Activated naive CD4-positive, alpha-beta T cell (primary cell): ENCODE measurements at places on chromosomes 2 and 18.

GRCh38 chr2:63764630-63765029 lies 77.1 kb upstream of the UGP2 start:
- no peak for DNase-seq

- no peak for DNase-seq
Measured at GRCh38 chr2:238513346-238513745, 86.6 kb downstream of the ASB1 start.

DNA sequence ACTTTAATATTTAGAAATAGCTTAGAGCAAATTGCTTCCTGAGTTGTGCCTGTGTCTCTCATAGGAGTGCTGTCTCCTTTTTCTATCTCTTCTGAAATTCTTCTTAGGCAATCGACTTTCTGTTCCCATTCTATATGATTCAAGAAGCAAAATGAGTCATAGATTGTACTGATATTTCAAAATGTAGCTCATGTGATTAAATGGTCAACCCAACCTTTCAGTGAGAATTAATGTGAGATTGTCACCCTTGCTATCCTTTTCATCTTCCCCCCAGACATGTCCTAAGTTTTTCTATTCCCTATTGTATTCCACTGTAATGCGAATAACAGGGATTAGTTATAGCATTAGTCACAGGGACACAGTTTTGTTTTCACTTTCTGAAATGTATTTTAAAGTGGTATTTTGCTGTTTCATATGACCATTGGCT lies 413.6 kb downstream of the THSD7B start:
- DNase-seq: no peak

DNA sequence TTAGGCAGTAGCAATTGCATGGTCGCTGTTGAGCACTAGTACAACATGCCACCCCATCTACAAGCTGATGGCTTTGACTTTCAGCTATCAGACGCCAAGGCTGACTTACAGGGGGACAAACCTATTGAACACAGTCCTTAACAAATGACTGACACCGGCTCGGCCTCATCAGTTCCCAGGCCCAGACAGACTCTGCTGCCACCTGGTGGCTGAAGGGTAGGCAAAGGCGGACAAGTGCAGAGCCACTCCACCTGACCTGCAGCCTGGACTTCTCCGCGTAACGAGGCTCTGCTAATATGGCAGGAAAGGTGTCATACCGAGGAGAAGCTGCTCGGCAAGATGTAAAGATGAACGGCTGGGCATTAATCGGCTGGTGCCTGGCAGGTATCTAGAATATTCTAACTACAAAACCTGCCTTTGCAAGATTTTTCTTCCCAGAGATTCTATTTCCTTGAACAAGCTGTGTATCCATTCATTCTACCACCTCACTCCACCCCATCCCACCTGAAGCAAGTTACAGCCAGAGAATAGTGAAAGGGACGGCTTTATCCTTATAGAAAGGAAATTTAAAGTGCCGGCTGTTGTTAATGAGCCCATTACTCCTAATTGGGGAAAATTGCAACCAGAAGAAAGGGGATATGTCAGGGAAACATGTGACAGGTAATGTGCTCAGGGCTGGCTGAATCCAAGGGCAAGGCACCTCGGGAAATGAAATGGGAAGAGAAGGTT lies 67.4 kb downstream of the STEAP3 start:
- DNase-seq: peak; percentile 21

DNA sequence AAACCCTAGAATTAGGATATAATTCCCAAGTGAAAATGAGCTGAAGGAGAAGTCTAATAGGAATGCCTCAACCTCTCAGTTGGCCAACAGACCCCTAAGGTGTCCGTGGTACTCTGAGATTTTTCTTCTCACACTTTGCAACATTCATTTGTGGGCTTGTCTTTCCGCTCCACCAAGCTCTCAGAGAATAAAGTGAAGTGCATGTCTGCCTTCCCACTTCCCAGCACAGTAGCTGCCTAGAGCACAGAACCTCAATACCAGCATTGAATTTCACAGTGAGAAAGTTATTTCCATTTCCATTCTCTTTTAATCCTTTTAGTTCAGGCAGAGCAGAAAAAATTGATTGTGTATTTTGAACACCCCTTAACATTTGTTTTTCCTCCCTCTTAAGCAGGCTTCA lies 451.8 kb downstream of the TGIF1 start:
- no peak for DNase-seq

GRCh38 chr2:57849843-57850242 lies 196.8 kb upstream of the VRK2 start:
- no peak for DNase-seq

DNA sequence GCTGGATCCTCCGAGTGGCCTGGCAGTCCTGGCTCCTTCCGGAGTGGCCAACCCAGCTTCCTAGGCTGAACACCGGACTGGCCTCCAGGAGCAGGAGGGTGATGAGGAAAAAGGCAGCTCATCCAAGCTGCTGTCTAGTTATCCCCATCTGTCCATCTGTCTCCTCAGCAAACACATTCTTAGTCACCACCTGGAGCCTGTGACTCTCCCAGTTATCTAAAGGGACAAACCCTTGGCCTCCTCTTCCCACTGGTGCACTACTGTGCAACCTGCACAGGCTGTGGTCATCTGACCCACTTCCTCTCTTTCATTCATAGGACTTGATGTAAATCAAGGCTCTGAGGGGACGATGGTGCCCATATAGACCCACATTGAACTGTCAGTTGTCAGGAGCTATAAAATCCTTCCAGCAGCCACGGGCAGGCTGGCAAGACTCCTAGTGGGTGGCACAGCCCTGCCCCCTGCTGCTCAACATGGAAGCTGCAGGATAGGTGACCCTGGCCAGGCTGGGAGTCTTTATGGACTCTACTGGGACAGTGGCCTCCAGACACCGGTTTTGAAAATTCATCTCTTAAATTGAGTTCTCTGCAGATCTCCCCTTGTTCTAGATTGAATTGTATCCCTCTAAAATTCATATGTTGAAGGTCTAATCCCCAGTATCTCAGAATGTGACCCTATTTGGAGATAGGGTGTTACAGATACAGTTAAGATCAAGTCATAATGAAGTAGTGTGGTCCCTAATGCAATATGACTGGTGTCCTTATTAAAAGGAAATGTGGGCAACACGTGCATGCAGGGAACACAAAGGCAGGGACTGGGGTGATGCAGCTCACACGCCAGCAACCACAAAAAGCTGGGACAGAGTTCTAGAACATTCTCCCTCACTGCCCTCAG lies 29.3 kb upstream of the DUSP2 start:
- peak; percentile 70 for DNase-seq

GRCh38 chr2:129354631-129355030 lies 624.8 kb upstream of the RAB6C start:
- DNase-seq: no peak

- no peak for DNase-seq
Measured at GRCh38 chr2:74103763-74104162, 43.9 kb downstream of the BOLA3 start.

DNA sequence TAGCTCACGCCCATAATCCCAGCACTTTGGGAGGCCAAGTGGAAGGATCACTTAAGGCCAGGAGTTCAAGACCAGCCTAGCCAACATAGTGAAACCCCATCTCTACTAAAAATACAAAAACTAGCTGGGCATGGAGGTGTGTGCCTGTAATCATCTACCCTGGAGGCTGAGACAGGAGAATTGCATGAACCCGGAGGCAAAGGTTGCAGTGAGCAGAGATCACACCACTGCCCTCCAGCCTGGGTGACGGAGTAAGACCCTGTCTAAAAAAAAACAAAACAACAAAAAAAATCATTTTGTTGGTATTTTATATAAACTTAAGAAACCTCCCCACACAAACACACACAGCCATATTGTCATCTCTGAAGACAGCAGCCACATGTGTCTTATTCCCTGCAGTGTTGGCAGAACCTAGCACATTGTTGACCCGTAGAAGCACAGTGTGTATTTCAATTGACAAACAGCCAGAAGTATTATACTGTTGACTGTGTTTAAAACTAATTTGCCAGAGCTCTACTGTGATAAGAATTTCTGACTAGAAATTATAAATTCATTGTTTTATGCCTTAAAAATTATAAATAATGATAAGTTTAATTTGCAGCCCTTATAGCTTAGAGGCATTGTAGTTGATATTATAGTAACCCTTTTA lies 68.1 kb downstream of the DNAJC10 start:
- no peak for DNase-seq

DNA sequence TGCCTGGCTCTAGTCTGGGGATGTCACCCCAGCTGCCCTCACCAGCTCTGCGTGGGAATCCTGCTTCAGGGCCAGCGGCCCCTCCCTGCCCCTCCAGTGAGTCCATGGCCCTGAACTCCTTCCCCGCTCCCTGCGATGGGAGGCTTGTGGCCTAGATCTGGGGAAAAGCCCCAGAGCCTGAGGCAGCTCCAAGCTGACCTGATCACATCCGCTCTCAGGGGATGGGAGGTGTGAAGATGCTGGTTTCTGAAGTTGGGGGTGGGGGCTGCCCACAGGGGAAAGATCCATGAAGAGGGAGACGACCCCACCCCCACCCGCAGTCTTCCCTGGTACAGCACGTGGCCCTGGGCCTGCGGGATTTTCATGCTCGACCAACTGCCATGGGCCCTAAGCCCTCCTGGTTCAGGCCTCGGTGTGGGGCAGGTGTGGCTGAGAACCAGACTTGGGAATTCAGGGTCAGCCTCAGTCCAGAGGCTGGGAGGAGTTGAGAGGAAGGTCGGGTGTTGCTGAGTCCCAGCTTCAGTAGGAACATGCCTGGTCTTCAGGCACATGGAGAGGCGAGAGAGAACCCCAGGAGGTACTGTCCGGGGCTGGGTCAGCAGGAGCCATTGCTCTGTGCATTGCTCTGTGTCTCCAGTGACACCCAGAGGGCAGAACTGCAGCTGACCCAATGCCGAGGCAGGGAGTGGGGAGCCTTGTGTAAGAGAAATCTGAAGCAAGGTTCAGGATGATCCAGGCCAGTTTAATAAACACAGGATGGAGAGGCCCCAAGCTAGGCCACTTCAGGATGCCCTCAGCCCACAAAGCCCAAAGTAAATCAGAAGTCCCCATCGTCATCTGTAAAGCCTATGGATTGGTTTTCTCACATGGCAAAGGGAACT lies 115.1 kb downstream of the CAPN13 start:
- DNase-seq: no peak

DNA sequence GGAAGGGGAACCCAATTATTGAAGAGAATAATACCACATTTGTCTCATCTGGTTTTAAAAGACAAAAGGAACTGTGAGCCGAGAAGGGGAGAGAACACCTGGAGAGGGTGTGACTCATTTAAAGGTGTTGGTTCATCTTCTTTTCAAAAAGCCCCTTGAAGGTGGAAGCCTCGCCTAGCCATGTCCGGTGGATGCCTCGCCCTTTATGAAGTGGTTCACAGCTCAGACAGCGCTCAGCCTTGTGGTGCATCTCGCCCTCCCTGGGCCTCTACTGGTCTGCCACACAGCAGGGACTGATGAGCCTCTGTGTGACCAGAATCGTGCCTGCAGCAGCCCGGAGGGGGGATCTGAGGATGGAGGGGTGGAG lies 290.0 kb upstream of the CXCR4 start:
- DNase-seq: no peak

DNA sequence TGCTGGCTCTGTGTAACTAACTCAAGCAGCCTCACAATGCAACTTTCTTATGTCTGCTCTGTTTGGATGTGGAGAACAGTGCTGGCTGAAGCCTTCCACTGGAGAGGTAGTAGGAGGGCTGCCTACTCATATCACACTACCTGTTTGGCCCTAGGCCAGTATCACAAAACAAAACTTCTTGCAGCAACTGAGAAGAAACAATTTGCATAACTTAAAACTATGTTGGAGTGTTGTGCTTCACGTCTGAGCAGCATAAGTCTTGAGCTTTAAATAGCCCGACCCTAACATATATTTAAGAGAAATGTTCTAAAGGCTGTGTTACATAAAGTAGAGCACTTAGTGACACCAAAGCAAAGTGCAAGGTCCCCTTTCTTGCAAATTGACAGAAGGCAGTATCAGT lies 204.9 kb upstream of the ACVR2A start:
- no peak for DNase-seq

DNA sequence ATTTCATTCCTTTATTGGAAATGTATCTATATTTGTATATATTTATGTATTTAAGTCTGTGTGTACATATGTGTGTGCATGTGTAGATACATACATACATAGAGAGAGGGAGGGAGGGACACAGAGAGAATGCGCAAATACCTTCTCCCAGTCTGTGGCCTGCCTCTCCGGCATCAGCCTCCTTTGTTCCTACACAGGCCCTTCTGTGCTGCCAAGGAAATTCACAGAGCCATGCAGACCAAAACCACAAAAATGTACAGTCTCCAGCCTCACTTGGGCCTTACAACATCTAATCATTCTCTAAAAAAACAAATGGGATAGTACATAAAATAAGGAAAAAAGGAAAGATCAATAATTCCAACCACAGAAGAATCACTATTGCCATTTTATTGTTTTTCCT lies 8.8 kb upstream of the CRACDL start:
- DNase-seq: no peak

DNA sequence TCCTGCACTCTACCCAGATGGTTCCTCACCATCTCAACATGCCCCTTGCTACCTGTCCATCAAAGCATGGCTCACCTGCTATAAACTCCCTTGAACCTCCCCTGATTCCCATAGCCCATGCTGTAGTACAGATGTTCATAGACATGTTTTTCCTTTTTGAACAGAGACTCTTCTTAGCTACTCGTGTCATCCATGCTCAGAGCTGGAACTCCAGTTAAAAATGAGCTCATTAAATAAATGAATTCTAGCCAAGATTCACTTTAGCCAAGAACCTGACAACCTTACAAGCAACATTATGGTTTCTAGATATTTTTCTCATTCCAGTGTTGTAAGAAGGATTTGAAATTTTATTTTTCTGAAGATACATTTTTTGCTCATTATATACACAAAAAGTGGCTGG lies 65.0 kb downstream of the SCG2 start:
- DNase-seq: no peak

- DNase-seq: no peak
Measured at GRCh38 chr2:170454471-170455372, 260.4 kb upstream of the SP5 start.

- DNase-seq: no peak
Measured at GRCh38 chr2:8312221-8312620, 369.6 kb upstream of the ID2 start.

DNA sequence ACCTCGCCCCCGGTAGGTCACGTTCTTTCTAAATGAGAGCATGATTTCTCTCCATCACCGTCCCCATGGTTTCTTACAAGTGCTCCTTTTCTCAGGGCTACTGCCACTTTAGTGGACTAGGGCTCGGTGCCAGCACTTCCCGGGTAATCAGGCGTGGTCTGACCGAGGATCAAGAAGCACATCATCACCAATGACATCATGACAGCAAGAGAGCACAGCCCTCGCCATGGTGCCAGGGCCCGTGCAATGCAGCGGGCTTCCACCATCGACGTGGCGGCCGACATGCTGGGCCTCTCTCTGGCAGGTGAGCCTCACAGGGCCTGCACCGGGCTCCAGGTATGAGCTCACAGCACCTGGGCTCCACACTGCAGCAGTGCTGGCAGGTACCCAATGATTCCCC lies 75.2 kb downstream of the INPP4A start:
- DNase-seq: no peak
